ENCODE measurements at places on chromosomes 5 and 9. TPM values are rescaled to one million over a fixed set of nuclear protein-coding genes. Genes with fewer than 3 reads are reported as not detected.

DNA sequence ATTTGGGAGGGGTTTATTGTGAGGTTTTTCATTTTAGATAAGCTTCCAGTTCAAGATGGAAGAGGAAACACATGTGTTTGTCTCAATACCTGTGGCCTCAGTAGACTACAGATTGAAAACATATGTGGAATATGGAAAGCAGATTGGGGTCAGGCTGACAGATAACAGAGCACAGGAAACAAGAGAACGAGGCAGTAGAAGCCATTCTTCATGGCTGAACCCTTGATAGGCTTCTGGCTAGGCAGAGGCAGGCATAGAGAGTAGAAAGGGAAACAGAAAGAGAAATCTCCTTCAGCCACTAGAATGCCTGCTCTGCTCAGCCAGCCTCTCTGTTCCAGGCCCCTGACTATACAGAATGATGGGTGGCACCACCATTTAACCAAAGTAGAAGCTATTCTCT is 152.5 kb downstream of the MUSK start:
- DNase-seq: no peak

DNA sequence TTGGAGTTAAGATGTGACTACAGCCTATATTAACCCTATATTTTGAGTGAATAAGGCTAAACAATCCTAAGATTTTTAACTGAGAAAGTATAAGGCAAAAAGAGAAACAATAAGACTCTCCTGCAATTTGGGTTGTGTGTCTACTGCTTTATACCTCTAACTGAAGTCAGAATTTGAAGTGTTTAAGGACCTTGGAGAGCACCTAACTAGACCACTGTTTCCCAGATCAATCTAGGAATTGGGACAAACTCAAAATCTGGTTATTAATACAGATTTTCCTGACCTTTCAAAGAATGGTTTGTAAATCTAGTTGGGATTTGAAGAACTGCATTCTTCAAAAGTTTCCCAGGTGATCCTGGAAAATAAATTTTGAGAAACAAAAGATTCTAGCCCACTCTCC is 42.1 kb downstream of the GABRA1 start:
- DNase-seq: no peak

DNA sequence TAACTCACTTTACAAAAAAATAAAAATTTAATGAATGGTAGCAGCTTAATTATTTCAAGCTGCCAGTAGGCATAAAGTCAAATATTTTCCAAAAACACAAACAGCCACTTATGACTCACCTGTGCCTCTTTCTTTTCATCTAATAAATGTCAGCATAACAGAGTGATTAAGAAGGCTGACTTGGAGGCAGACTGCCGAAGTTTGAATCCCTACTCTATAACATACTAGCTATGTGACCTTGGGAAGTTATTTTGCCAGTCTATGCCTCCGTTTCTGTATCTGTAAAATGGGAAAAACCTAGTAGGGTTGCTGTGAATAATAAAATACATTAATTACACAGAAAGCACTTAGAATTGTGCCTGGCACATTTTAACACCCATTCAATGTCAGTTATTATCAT is 33.8 kb downstream of the FANCC start:
- DNase-seq: no peak

FGF1 gene
- total RNA-seq: 0.63 TPM

SPATA31D4 gene
- not detected for total RNA-seq

DNA sequence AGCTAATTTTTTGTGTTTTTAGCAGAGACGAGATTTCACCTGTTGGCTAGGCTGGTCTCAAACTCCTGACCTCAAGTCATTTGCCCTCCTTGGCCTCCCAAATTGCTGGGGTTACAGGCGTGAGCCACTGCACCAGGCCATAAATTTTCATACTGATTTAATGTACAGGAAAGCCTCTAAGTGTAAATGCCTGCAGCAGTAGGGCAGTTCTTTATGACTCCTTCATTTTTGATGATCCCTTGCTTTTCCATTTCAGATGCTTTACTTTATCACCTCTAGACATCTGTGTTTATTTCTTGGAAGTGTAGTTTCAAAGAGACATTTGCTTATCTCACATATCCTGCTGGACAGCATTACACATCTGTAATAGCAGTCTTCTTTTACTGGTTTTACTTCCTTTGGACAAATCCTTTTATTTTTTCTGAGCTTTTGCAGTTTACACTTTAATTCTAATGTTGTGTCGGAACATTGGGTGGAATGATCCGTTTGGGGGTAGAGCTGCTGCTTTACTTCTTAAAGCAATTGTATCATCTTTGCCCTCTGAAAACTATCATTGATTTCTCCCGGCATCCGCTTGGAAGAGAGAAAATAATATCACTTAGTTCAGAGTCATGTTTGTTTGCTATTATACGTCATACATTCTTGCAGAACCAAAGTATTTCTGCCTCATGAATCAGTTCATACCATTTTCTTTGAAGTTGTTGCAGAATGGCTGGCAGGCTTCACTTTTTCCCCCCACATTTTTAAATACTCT is 36.0 kb downstream of the SCGB3A1 start:
- DNase-seq: no peak

SPATA31C1 gene
- total RNA-seq: not detected

DNA sequence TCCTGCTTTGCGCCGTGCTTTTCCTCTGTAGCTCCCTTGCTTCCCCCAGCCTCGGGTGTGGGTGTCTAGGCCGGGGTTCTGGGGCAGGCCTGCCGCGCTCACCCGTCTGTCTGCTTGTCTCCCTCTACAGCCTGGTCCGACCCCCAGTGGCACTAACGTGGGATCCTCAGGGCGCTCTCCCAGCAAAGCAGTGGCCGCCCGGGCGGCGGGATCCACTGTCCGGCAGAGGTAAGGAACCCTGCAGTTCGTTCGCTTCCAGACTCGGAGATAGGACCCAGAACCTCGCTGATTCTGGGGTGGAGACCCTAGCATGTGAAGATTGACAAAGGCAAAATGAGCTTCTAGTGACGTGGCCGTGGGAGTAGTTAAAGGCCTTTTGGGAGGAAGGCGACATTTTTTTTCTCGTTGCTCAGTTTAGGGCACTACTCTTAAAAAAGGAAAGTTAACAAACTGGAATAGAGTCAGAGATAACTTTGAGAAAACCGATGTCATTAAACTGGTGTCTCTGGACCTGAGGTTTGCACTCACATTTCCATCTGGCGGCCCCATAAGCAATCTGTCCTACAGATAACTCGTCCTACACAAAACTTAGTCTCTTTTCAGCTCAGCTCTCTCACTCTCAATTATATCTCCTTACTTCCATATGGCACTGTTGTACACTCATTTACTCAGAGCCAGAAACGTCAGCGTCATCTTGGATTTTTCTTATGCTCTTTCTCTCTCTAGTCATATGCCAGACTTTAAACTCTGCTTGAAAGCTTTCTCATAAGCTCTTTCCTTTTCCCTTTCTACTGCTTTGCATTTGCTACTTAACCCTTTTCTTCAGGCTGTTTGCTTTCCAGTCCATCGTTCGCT is 561 bp downstream of the SEC61B start:
- DNase-seq: no peak

DNA sequence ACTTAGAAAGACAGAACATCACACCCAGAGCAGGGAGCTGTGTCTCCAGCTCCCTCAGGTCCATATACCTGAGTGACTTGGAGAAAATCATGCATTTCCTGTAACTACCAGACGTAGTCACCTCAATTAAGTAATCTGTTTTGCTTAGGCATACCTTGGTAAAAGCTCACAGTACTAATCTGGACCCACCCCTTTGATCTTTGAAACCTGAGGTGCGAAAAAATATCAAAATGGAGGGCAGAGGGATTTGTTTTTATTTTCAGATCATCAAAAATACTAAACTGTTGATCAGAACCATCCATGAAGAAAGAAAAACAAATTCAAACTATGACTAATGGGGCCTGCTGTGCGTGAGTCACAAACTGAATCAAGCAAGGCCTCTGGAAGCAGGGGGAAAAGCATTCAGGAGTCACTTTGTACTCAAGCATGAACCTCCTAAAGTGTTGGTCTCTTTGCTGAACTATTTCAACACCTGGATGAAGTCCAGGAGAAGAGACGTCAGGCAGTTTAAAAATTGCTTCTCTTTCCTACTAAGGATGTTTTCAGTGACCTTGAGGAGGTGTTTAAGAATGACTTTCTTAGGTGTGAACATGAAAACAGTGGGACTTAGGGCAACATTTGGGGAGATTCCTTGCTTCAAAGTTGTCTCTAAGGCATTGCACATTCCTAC is 76.3 kb downstream of the MUSK start:
- peak; percentile 96 for DNase-seq

ALDH7A1 gene
- total RNA-seq: 27.4 TPM

GRCh38 chr5:112529525-112529924 is 110.4 kb upstream of the EPB41L4A start:
- DNase-seq: no peak

GRCh38 chr5:2253040-2253975 is 370.6 kb upstream of the IRX4 start:
- no peak for DNase-seq

DNA sequence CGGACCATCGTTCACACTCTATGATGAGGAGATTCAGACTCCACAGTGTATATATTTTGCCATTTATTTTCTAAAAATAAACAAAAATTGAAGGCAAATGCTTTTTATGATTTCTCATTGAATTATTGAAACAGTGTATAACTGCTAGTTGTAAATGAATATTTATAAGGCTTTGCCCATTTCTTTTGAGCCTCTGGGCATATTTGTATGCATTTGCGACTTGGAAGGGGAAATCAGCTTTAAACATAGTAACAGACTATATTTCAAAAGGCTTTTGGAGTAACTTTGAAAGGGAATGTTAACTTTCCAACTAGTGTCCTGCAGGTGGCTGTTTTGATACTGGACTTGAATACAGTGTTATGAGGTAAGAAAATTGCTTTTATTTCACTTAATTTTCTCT is 26.0 kb downstream of the MRPL22 start:
- no peak for DNase-seq

GRCh38 chr5:14807471-14807870 is 64.1 kb downstream of the ANKH start:
- no peak for DNase-seq

DNA sequence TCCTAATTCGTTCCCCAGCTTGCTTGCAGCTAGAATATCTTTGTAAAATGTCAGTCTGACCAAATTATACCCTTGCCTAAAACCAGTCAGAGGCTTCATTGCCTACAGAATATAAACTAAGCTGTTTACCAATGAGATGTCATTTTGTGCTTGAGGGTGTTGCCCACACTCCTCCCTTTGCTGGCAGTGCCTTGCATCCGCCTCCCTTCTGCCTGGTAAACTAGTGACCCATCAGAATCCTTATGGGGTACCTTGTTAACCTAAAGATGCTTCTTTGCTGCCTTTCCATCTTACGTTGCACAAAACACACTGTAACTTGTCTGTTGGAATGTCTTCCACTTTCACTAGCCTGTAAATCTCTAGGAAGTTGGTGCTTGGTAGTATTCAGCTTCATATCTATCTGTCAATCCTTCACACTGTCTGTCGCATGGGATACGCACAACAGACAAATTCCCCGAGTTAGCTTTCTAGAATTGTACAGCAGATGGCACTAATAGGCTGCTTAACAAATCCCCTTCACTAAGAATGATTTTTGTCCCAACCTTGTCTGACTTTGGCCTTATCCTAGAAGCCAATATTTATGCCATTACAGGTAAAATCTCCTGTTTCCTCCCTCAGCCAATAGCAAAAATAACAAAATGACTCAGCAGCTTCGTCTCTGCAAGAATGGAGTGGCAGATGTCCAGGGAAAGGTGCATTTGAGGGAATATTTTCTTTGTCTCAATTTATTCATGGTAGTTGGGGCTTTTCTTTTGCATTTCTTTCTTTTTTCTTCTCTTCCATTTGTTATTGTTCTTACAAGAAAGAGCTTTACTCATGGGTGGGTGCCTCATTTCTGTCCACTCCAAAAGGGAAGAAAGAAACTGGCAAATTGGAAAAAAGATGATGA is 3.0 kb downstream of the NUDT2 start:
- peak; percentile 24 for DNase-seq

PCDHGB6 gene
- total RNA-seq: 1.3 TPM

GRCh38 chr5:138077064-138077696 is 6.7 kb upstream of the WNT8A start:
- DNase-seq: peak; percentile 59

GRCh38 chr9:91332546-91333231 is 29.0 kb downstream of the AUH start:
- no peak for DNase-seq

- DNase-seq: peak; percentile 2
Measured at GRCh38 chr5:145203193-145203592, 631.9 kb downstream of the PRELID2 start.

DNA sequence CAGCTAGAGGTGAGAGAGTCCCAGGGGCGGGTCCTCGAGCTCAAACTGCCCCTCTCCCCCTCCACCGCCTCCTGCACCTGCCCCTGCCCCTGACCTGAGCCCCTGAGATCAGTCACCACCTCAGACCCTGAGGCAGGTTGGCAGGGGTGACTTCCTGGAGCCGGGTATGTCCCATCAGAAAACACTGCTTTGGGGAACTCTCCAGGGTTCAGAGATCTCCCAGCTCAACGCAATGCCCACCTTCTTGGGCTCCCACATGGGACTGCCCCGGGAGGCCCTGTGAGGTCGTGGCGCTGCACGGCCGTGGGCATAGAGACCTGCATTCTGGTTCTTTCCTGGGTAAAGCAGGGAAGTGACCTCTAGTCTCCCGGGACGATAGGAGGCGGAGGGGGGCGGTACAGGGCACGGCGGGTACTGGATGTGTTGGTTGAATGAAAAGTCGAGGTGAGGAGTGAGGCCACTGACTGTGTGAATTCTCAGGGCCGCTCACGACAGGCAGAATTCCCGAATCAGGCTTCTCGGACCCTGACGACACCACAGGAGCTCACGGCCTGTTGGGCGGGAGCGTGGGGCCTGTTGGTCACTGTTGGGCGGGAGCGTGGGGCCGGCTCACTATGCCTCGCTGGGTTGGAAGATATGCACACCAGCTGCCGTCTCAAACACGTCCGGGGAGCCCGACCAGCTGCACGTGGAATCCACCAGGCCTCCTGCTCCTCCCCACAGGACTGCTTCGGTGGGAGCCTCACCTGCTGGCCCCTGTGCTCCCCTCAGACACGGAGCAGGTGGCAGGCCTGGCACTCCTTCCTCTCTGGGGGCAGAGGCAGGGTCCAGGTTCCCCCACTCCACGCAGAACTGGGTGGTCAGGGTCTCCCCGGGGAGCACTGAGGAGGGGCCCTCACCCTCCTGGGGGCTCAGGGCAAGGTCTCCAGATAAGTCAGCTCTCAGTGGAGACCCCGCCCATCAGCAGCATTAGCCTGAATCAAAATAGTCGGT is 178.0 kb upstream of the PPP1R26 start:
- peak; percentile 2 for DNase-seq

GRCh38 chr5:121031491-121031890 is 567.4 kb downstream of the PRR16 start:
- DNase-seq: no peak

DNA sequence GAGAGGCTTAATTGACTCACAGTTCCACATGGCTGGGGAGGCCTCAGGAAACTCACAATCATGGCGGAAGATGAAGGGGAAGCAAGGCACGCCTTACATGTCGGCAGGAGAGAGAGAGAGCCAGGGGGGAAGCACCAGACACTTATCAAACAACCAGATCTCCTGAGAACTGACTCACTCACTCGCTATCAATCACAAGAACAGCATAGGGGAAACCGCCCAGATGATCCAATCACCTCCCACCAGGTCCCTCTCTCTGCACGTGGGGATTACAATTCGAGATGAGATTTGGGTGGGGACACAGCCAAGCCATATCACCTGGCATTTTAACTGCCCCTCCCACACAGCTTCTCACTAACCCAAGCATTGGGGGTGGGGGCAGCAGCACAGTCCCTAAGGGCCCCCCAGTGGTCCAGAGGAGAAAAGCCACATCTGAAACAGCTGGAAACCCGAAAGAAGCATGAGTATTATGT is 76.1 kb upstream of the ASS1 start:
- DNase-seq: peak; percentile 57
